SW 1271 (cell line): ENCODE measurements at places on chromosomes 12 and 14.

DNA sequence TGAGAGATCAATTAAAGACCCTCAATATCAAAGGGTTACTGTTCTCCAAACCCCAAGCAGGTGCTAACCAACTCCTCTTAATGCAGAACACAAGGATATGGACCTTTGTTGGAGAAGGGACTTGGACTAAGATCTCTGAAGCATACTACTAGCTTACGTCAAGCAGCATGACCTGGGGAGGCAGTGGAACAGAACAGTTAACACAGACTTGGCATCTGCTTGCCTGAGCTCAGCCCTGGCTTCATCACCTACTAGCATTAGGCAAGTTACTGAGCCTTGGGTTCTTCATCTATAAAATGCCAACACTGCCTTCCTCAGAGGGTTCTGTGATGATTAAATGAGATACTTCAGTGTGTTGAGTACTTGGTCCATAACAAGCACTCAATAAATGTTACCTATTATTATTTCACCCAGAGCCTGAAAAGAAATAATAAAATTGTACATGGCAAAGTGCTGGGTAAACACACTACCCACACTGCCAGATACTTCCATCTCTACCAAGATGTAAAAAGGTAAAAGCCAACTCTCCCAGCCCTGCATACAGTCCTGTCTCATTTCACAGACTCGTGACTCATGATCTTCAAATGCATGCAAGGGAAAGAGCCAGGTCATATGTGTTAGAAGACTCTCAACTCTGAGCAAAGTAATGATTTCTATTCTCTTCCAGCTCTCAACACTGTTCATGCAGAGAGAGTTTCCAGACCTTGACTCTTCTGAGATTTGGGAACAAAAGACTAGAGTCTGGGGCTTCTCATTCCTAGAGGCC, 39.7 kb downstream of the FMNL3 start:
- DNase-seq = no peak

DNA sequence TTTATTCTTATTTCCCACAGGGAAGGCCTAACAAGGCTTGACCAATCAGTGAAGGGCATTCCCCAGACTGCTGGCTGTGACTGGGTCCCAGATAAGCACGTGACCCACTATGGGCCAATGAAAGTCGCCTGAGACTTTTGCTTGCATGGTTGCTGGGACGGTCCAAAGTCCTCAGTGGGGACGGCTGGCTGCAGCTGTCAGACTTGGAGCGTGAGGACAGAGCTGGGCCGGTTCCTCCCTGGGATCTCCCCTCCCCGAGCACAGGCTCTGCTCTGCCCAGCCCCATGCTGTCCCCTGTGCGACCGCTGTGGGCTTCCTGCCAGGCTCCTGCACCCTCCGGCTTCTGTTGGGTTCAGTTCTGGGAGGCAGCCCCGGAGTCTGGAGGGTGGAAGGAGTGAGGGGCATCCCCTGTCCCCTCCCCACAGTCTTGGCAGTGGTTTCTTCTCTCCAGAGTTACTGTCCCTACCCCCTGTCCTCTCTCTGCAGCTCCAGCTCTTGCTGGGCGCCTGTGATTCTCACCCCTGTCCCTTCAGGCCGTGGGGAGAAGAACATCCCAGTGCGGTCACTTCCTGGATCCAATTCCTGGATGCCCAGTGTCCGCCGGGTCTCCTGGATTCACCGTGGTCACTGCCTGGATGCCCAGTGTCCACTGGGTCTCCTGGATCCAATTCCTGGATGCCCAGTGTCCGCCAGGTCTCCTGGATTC, 50.1 kb downstream of the GALNT9 start:
- no peak for DNase-seq

DNA sequence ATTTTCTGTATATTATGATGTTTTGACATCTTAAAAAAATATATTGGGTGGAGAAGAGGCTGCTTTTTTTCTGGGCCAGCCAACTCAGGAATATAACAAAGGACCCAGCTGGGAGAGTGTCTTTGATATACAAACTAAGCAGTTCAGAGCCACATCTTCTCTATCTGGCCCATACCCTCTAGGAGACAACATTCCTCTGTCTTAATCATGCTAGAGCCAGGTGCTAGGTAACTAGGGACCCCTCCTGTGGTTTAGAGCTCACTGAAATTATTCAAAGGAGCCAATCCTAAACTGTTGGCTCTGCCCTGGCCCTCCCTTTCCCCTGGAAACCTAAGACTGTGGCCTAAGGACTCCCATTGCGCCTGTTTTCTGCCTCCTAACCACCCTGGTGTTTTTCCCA, 193.1 kb upstream of the DIO2 start:
- DNase-seq = no peak

GRCh38 chr12:95634622-95635621, 83.6 kb upstream of the USP44 start:
- DNase-seq = no peak

DNA sequence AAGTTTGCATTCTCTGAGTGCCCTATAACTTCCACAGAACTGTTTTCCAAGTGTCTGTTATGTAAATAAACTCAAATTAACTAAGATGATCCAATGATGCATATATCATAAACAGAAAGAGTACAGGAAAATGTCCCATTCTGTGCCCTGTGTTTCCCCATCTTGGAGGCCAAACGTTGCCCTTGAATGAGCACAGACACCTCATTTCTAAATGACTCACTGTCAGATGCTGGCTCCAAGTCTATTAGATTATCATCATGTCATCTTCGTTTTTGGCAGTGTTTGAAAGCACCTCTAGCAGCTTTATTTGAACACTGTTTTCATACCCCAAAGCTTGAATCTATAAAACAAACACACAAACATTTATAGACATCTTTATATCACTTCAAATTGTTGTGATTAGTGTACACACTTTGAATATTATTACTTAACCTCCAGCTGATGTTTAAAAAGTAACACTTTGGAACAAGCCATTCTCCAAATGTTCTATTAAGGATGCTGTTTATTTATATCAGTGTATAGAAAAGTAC, 424.2 kb downstream of the NOVA1 start:
- no peak for DNase-seq

DNA sequence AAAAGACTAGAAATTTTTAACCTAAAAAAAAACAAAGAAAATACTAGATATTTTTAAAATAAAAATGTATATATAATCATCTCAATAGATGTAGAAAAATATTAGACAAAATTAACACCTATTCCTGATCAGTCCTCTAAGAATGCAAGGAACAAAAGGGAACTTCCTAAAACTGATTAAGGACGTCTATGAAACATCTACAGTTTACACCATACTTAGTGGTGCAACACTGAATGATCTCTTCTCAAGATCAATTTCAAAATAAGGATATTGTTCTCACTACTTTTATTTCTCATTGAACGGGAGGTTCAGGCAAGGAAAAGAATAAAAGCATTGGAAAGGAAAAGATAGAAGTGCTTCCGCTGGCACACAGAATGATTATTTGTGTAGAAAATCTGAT, 16.0 kb downstream of the OLR1 start:
- no peak for DNase-seq
